ENCODE measurements at places on chromosomes 1 and 21.

DNA sequence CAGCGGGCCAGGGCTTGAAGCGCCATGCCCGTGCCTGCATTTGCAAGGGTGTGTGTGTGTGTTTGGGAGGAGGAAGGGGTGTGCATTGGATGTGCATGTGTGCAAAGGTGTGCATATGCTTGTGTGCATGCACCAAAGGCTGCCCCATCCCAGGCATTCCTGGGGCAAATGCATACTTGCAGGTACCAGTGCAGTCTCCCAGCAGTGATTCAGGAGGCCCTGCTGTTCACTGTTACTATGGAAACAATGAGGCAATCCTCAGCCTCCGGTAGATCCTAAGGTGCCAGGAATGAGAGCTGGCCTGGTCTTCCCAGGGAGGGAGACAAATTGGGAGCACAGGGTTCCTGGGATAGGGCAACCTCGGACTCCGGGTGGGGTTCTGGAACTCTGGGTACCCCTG lies 7.5 kb upstream of the FNDC5 start:
- no peak for DNase-seq

GRCh38 chr1:73909043-73909562 lies 288.9 kb downstream of the LRRIQ3 start:
- DNase-seq = no peak

DNA sequence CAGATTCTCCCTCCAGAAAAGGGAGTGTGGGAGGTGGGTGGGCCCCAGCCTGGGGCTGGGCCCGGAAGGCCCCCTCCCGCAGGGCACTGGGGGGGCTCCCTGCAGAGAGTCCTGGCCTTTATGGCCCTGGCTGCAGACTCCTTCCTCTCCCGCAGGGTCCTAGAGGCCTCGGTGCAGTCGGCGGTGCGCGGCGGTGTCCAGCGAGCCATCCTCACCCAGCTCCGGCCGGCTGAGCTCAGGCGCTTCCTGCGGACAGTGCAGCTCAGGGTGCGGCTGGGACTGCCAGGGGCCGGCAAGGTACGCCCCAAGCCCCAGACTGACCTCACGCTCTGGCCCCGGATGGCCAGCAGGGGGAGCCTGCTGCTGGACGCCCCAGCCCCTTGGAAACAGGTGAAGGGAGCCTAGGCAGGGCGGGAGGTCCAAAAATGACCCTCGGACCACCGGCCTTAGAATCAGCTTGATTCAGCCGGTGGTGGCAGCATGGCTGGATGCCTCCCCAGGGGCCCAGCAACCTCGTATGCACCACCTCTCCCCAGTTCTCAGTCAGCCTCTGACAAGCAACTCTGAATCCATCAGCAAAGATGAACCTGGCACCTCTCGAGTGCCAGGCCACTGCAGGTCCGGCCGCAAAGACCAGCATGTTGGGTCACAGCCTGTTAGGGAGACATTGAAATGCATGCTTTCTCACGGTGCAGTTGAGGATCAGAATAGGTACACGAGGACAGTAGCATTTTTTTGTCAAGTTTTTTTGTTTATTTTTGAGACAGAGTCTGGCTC lies 20.6 kb downstream of the MTHFR start:
- DNase-seq = no peak

DNA sequence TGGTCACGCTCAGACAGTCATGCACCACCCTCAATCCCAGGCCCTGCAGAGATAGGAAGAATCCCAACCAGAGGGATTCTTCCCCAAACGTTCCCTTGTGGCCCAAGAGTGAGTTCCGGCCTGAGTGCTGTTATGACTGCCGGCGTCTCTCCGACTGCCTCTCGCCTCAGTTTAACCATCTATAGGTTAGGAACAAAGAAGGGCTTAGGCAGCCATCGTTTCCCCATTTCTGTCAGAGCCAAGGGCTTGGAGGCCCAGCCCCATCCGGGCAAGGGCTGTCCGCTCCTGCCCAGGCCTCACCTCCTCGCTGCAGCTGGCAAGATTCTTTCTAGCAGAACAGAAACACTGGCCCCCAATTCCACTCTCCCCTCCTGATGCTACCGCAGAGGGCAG lies 58.7 kb downstream of the STUM start:
- no peak for DNase-seq

DNA sequence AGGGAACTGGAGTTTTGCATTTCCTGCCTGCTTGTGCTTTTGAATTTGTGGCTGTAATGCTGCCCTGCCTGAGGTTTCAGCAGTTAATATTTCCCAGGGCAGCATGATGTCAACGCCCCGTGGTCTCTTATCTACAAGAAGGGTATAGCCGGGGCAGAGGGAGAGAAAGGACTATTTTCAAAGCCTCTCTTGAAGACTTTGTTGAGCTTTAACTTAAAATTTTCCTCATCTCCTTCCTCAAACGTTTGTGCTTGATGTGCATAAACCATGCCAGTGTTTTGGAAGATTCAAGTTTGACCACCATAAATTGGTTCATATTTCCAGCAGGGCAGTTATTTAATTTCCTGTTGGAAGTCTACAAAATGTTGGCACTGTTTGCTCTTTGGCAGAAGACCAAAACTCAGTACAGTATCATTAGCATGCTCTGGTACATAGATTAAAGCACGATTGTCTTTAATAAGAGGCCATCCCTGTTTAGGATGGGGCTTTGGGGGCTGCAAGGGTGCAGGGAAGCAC lies 43.4 kb downstream of the ROR1 start:
- peak; percentile 76 for DNase-seq

DNA sequence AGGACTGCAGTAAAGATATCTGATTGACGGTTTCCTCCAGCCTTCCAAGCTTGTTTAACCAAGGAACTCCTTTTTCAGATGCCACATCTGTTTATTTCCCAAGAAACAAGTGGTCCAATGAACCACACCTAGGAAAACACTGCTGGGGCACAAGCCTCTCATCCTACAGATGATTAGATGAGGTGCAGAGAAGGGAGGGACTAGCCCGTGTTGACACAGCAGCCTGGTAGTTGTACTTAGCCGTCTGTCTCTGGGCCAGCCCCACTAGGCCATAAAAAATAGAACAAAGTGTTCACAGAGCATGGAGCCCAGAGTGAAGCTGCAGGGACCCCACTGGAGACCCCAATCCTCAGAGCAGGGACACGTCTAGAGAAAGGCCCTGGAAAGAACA lies 32.1 kb downstream of the LRP8 start:
- peak; percentile 63 for DNase-seq

DNA sequence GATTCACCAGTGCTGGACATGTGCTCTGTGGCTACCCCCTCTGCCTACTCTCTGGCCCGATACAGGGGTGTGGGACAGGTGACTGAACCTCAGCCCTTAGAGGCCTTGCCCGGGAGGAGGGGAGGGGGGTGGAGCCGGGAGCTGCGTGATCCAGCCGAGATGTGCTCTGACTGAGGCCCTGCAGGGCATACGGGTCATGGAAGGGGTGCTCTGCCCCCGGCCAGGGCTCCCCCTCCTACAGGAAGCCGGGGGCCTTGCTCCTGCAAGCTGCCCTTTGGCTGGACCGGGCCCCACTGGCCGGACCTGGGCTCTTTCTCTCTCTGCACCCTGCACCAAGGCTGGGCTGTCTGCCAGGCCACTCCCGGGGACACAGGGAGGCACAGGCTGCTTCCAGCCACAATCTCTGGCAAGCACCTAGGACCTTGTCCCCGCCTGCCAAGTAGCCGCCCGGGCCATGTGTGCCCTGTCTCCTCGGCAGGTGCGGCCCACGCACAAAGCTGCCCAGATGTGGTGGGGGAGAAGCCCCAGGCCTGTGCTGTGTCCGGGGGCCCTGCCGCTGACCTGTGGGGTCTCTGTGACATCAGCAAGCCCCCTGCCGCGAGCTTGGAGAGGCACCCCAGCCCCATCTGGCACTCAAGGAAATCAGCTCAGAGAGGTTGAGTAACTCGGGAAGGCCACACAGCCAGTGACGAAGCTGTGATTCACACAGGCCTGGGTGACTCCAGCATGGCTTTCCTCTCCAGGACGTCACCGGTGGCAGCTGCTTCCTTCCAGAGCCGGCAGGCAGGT lies 1.5 kb downstream of the SCNN1D start:
- DNase-seq = peak; percentile 53

- DNase-seq = no peak
These were observed 136.8 kb downstream of the PTPRC start for GRCh38 chr1:198775606-198776005.

DNA sequence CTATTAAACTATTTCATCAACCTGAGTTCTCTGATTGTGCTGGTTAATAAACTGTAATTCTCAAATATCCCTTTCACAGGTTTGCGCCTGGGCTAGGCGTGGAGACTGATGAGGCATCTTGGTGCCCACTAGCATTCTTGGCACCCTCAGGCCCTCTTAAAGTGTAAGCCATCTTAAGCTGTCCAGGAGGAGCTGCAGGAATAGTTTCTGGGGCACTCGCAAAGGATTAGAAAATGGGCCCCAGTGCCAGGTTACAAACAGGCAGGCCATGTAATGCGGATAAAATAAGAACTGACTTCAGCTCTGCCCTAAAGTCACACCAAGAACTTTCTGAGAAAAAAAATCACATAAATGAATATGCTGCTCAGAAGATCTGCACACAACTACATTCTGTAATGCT lies 1.1 kb downstream of the CASQ2 start:
- no peak for DNase-seq

GRCh38 chr1:184075055-184076029 lies 23.8 kb downstream of the TSEN15 start:
- DNase-seq = peak; percentile 3

DNA sequence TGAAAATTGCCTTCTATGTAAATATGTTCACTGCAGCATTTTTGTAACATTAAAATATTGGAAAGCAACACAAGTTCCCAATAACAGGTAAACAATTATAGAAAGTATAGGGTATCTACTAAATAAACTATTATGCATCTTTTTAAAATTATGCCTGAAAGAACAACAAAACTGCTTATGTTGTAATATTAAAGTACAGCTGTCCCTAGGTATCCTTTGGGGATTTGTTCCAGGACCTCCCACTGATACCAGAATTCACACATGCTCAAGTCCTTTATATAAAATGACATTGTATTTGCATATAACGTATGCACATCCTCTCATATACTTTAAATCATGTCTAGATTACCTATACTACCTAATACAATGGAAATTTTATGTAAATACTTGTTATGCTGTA lies 121.8 kb upstream of the TNFSF4 start:
- no peak for DNase-seq

GRCh38 chr21:27572696-27573095 lies 605.8 kb upstream of the ADAMTS5 start:
- DNase-seq = no peak

DNA sequence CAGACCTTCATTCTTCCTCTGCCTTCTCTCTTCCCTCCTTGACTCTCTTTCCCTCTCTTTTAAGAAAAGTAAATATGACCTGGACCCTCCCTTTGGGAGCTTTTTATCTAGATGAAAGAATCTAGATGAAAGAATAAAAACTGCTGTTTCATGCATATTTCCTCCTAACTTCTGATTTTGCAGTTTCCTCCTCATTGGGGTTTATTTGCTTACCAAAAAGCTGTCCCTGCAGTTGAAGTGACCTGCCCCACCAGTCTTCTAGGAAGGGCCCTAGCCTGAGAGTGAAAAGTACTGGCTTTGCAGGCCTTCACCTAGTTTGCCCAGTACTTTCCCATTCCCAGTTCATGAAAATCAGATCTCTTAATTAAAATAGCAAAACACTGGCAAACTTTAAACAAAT lies 28.3 kb upstream of the CACYBP start:
- DNase-seq = no peak

- no peak for DNase-seq
These were observed 824.9 kb downstream of the AMY1C start for GRCh38 chr1:104574620-104575019.

- DNase-seq = no peak
These were observed 3.1 kb upstream of the ARHGEF2 start for GRCh38 chr1:155981266-155982088.

DNA sequence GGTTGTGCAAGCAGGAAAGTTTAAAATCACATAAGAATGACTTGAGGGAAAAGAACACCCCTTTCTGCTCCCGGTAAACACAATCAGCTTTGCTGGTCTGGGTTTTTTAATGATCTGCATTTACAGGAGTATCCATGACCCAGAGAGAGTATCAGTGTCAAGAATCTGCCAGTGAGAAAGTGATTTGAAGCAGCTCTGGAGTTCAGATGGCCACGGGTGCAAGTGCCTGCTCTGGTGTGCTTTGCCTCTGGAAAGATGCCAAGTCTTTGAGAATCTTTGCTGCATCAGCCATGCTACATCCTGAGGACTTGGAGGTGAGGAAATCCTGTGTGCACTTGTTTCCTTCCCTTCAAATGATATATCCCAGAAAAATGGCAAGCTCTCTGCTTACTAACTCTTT lies 18.6 kb upstream of the MYSM1 start:
- no peak for DNase-seq

DNA sequence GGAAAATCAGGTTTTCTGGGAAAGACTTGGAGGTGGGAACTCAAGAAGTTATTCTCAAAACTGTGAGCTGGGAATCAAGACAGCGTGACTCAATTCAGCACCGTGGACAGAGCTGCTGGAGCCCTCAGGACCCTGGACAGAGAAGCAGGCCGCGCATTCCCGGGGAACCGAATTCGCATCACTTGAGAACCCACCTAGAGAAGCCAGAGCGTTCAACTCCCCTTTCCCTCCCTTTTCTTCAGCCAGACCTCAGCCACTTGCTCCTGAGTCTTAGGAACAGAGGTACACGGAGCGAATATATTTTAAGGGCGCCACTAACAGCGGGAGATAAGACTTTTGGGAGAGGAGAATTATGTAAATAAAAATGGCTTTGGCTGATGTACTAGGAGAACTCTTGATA lies 2.0 kb upstream of the LIN28A start:
- no peak for DNase-seq

DNA sequence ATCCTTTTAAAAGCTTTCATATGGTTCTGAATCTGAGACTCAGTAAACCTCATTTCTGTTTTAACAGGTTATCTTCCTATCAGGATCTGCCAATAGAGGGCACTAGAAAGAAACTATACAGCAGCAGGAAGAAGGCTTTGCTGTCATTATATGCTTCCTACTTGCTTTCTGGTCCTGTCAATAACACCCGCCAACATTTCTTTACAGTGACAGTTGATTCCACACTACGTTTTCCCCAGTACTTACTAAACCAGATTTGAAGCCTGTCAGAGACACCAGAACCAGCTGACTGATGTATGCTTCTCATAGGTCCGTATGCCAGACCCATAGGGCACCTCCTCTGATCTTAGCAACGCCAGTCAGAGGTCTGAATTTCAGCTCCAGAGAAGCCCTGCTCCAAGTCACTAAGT lies 341.0 kb upstream of the NEGR1 start:
- DNase-seq = peak; percentile 54

All from NCI-H2029 (cell line).